Kidney capillary endothelial cell (primary cell): ENCODE measurements at places on chromosomes 2 and 18.

- no peak for DNase-seq
These were observed 21.1 kb upstream of the NFATC1 start for GRCh38 chr18:79374408-79375171.

- DNase-seq = no peak
These were observed 96.9 kb downstream of the GYPC start for GRCh38 chr2:126752876-126753275.

- DNase-seq = no peak
These were observed 159.7 kb upstream of the BOD1L2 start for GRCh38 chr18:56987236-56987635.

GRCh38 chr2:236550701-236551465, 18.7 kb upstream of the ACKR3 start:
- no peak for DNase-seq

- no peak for DNase-seq
These were observed 176.6 kb upstream of the CREB1 start for GRCh38 chr2:207352978-207353671.

- no peak for DNase-seq
These were observed 10.2 kb upstream of the FAP start for GRCh38 chr2:162253435-162253834.

GRCh38 chr2:232581725-232582124, 31.2 kb downstream of the EIF4E2 start:
- DNase-seq = no peak

DNA sequence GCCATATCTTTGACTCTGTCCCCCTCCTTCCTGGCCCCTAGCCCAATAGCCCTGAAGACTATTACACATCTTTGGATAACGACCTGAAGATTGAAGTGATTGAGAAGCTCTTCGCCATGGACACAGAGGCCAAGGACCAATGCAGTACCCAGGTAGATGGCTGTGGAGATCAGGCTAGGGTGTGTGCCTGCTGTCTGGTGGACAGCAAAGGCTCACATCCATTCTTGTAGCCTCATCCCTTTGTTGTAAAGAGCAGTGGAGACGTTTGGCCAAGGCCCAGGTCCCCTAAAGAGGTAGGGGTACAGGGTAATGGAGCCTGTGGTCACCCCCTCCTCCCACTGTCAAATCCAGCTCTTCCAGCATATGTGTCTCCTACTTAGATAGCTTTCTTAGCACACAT, 81.4 kb downstream of the EPAS1 start:
- no peak for DNase-seq

DNA sequence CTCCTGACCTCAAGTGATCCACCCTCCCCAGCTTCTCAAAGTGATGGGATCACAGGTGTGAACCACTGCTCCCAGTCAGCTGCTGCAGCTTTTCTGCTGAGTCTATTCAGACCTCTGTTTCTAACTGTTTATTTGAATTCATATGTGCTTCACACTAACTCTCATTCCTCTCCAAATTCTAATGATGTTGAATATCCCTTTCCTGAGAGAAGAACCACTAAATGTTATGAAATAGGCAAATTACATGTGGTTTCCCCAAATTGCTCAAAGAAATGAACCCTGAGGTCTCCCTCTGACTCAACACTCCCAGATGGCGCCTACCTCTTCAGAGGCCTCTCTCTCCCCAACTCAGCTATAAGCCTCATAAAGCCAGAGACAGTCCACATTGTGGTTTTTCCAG, 98.6 kb downstream of the IRS1 start:
- DNase-seq = no peak

DNA sequence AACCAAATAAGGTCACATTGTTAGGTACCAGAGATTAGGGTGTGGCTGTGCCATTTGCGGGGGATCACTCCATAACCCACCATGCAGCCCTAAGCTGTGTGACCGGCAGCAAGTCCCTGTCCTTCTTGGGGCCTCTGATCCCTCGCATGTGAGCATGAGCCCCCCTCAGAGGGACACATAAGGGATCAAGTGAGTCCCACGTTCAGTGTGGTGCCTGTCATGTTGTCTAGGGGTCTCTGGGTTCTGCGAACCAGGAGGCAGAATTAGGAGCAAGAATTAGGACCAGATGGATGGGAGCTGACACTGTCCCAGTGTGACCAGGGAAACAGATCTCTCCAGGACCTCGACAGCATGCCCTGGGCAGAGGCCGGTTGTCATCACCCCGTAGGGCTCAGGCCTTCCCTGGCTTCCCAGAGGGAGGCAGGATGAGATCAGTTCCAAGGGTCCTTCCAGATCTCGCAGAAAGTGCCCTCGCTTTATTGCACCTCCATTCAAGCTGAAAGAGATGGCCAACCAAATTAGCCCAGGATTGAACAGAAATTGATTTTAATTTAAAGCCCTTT, 113.2 kb upstream of the OTOS start:
- DNase-seq = no peak

GRCh38 chr2:135783439-135783838, 41.8 kb downstream of the UBXN4 start:
- DNase-seq = no peak

- DNase-seq = no peak
These were observed 16.1 kb downstream of the WIPF1 start for GRCh38 chr2:174581491-174581890.

GRCh38 chr2:28408764-28409599, 16.3 kb downstream of the FOSL2 start:
- DNase-seq = peak; percentile 78

GRCh38 chr2:240932001-240932723, 26.0 kb downstream of the CROCC2 start:
- no peak for DNase-seq

DNA sequence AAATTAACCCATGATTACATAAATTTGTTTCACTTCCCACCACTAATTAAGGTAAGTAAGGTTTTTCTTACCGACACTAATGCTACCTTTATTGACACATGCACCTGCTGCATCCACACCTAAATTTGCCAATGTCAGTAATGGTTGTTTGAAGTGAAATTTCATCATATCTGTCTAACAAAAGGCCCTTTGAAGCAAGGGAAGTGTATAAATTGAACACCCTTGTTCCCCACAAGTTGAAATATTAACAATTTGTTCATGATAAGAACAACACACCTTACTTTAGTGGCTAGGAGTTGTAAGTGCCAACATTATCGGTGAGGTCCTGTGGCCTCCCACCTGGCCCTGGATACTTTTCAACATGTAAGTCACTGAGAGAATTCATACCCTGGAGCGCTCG, 116.3 kb upstream of the CDCA7 start:
- no peak for DNase-seq

DNA sequence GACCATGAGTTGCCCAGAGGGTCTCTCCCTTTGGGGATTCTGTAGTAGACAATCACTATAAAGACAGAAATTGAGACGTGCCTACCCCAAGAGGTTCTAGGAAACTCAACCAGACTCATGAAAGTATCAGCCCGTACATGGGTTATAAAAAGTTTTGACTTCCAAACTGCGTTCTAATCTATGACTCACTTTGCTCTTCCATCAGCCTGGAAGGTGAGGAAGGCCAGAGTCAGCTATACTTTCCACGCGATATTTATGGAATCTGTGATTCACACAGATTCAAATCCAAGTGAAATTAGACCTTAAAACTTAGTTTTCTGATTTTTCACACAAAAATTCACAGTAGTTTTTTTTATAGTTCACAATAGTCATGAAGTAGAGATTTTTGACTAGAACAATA, 7.7 kb upstream of the LYPD1 start:
- no peak for DNase-seq

- DNase-seq = no peak
These were observed 47.7 kb downstream of the COLEC12 start for GRCh38 chr18:452816-453215.

GRCh38 chr18:48545757-48546321, 7.0 kb downstream of the CTIF start:
- peak; percentile 95 for DNase-seq

DNA sequence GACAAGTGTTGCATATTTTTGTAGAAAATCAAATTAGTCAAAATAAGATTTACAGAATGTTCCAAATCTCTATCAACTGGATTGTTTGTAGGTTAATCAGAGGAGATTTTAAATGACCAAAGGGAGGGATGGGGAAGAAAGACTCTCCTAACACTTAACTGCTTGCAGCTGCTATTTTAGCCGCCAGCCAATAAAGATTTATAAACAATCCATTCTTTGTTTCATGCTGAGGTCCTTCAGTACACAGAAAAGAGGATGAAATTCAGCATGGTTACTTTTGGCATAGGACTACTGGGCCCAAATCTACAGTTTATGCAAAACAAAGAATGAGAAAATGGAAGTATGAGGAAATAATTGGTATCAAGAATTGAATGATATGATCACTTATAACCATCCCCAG, 86.4 kb upstream of the FN1 start:
- no peak for DNase-seq

- no peak for DNase-seq
These were observed 311.8 kb upstream of the MMADHC start for GRCh38 chr2:149899390-149899789.

- DNase-seq = peak; percentile 76
These were observed 64.2 kb downstream of the RBMS1 start for GRCh38 chr2:160429248-160430000.

DNA sequence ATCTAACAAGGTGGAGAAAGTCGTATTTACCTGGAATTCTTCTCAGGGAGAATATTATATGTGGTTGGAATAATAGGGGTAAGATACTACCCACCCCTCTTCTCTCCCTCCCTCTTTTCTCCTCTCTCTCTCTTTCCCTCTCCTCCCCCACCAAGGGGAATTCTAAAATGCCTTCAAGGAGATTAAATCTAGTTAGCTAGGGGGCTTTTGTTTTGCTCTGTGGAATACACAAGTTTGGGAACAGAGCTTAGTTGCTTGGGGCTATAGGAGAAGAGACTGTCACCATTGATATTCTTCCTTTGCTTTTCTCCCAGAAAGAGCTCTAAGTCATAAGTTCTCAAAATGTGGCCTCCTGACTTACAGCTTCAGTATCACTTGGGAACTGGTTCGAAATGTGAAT, 34.5 kb downstream of the TAF1B start:
- DNase-seq = no peak

GRCh38 chr2:200128296-200128695, 172.9 kb downstream of the MAIP1 start:
- DNase-seq = no peak

DNA sequence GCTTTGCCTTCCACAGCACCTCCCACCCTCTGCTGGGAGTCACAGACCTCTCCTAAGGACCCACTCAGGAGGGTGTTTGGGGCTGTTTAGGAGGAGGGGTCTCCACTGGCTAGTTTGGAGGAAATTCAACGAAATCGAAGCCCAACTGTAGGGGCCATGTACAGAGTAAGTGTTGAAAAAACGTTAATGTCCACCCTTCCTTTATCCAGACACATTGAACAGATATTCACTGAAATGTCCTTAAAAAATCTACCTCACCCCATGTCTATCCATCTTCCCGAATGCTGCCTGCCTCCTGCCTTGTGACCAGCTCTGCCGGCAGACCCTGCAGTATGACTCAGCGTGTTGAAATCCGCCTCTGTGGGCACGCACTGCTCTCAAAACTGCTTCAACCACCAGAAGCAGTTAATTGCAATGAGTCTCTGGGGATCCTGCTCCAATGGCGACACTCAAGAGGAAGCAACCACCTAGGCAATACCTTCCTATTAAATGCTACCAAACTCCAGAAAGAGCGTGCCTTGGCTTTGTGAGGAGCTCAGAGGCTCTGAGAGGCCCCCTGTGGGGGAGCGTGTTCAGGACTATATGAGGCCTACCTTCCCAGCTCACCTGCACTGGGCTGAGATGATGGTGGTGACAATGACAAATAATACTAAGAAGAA, 61.4 kb upstream of the RTN4 start:
- peak; percentile 90 for DNase-seq

GRCh38 chr2:11941201-11942177, 195.1 kb downstream of the LPIN1 start:
- no peak for DNase-seq

DNA sequence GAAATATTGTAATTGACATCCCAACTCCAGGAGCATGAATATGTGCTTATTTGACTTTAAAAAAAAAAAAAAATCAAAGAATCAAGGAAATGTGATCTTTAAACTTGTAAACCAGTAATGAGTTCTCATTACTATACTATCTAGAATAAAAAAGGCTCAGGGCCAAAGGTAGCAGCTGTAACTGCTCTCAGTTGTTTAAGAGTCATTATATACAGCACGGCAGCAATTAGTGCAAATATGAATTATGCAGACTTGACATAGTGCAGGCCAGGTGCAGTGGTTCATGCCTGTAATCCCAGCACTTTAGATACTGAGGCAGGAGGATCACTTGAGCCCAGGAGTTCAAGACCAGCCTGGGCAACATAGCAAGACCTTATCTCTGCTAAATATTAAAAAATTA, 125.7 kb upstream of the TTC39C start:
- DNase-seq = no peak

GRCh38 chr18:8780227-8780626, 74.9 kb downstream of the MTCL1 start:
- DNase-seq = no peak

- DNase-seq = peak; percentile 96
These were observed 9.0 kb upstream of the CREG2 start for GRCh38 chr2:101396316-101396717.

GRCh38 chr2:7348761-7349160, 431.5 kb downstream of the RNF144A start:
- DNase-seq = no peak
